ENCODE measurements at places on chromosomes 11 and 22.

GRCh38 chr11:128772814-128773213, 78.9 kb downstream of the FLI1 start:
- DNase-seq: peak; percentile 30

GRCh38 chr22:46922037-46922436, 159.6 kb downstream of the TBC1D22A start:
- no peak for DNase-seq

DNA sequence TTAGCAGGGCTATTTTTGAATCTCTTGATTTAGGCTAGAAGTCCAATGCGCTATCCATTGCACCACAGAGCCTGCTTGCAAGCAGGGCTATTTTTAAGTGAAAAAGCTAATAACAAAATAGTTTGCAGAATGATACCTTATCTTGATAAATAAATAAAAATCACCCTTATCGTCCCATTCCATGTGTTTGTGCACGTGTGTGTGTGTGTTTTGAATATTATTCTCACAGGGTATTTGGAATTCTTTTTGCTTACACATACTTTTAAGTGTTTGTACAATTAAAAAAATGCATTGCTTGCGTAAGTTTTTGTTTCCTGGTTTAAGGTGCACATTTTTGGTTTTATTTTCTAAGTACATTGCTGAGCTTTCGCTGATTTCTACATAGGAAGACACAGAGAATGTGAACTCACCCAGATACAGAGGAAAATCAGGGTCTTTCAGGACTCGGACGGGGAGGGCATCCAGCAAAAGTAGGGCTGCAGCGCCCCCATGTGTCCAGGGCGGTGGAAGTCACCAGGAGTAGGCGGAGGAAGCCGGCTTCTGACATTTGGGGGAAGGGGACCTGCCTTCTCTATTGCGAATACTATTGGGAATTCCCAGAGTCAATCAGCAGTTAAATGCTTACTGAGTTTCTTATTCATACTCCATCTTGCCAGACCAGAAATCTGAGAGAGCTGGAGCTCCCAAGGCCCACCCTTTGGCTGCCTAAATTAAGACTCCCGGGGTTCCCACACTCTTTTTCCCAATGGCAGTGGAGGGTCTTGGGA, 27.3 kb downstream of the SLC1A2 start:
- peak; percentile 22 for DNase-seq

- no peak for DNase-seq
These were observed 176.5 kb upstream of the LARGE1 start for GRCh38 chr22:34096770-34097169.

DNA sequence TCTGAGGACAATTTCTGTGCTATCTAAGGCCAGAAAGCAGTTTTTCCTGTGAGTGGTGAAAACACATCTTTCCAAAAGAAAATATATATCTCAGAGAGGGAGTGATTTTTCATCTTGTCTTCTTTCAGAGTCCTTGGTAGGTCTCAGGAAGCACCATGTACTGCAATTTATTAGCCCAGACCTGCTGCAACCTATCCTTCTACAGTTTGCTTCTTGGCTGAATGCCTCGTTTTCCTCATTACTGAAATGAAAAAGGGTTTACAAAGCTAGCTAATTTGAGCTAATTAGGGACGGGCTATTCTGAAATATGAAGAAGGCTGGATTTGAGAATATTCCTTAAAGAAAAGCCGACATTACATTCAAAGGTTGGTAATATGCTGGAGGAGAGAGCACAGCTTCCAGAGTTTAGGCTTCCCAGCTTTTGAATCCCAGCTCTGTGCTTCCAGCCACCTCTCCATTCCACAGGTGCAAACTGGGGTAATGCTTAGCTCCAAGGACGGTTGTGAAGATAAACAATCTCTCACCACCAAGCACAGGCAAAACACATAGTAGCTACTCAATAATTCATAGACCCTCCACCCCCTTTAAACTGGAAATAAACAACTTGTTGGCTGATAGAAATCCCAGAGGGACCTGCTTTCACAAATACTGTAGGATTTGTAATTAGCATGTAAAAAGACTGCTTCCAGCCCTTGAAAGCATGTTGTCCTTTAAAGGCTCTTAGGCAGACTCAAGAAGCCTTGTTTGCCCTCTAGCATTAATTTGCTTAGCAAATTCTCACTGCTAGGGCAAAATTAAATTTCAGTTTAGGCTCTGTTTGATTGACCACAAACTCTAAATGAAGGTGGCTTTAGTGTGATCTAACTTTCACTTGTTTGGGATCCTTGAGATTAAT, 24.5 kb upstream of the SESN3 start:
- no peak for DNase-seq

DNA sequence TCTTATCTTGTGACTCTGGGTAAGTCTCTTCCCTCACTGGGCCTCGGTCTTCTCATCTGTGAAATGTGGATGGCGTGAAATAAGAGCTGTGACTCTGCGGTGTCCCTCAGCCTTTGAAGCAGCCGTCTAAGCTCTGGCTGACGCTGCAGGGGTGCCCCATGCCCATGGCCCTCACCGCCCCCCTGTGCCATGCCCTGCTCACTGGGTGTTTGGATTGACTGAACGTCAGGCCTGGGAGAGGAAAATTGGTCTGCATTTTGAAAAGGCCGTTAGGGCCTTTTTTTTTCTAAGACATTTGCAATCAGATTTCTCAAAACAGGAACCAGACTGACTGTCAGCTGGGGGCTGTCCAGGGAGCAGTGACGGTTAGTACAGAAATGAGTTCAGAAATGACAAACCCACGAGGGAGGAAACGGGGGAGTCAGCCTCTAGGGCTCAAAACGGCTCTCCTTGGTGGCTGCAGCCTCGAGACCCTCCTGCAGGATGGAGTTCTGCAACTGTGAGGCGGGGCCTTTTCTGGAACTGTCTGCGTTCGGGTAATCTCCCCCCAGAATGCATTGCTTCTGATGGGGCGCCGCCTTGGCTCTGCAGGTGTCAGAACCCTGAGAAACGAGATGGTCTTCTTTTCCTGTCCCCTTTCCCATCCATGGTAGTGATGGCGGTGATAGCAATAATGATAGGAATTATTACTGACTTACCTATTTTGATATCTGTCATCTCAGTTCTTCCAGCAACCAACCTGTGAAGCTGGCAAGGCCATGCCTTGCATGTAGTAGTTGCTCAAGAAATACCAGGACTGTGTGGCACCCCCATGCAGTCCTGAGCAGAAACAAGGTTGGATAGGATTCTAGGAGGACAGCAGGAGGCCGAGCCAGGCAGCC, 2.0 kb downstream of the GRK2 start:
- DNase-seq: no peak

GRCh38 chr11:84887055-84887629, 740.0 kb downstream of the DLG2 start:
- DNase-seq: no peak

DNA sequence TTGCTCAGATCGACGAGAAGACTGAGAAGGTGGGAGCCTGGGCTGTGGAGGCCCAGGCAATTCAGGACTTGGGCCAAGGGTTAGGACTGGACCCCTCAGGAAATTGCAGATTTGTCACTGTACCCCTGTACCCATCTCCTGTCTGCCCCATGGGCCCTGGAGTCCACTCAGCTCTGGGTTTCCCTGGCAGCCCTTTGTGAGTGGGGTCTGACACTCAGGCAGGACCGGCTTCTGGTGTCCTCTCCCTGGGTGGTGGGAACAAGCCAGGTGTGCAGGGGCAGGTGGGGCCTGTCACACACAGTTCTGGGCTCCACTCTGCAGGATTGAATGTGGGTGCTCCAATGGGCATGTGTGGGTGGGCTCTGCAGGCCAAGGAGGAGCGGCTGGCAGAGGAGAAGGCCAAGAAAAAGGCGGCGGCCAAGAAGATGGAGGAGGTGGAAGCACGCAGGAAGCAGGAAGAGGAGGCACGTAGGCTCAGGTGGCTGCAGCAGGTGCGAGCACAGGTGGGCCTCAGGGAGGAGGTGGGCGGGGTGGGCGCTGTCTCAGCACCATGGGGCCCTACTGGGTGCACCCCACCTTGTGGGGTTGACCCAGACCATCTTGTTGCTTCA, 21.6 kb downstream of the INCENP start:
- DNase-seq: no peak

- DNase-seq: no peak
These were observed 77.7 kb downstream of the BARX2 start for GRCh38 chr11:129453293-129453721.

DNA sequence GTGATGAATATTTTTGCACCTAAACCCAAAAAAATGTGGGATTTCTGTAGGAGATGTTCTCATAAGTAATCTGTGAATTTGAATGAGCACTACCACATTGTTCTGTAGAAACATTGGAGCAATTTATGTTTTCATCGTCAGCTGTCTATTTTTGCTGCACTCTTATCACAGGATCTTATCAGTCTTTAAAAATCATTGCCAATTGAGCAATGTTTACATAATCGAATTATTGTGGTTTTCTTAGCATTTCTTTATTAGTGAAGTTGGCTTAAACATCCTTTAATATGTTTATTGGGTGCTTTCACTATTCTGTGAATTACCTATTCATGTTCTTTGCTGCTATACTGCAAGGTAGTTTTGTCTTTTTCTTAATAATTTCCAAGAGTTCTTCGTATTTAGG, 37.8 kb downstream of the C11orf96 start:
- DNase-seq: no peak

DNA sequence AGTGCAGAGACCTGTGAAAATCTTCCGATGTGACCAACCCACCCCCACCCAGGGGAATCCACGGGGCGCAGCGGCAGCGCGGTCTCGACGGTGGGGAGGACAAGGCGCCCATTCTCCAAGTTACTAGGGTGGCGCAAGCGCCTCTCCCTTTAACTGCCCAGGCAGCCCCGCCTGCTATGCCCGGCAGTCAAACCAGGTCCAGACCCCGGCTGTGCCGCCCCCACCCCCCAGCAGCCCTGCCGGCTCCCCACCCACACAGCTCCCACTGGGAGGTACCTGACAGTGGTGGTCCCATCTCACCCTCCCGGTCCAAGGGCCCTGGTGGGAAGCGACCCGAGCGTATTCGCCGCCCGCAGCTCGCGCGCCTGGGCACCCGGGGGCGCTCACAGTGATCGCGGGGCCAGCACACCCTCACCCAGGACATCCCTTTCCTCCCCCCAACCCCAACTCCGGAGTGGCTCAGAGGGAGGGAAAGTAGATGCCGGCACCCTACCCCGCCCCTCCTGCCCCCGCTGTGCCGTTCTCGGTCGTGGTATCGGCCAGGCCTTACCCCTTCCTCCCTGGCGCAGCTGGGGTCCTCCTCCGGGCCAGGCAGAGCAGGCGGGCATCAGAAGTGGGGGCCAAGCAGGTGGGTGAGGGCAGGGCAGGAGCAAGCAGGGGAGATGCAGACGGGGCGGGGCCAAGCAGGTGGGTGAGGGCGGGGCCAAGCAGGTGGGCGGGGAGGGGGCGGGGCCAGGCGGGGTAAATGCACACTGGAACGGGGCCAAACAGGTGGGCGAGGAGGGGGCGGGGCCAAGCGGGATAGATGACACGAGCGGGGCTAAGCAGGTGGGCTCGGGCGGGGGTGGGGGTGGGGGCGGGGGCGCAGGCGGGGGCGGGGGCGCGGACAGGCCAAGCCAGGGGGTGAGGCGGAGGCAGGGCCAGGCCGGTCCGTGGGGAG, at the start of gene TRPM5:
TRPM5 (minus strand) TSS at position 634 of the 940 bp plus-strand sequence. CDS start 21,478 bp downstream, outside the sequence.
- DNase-seq: no peak

DNA sequence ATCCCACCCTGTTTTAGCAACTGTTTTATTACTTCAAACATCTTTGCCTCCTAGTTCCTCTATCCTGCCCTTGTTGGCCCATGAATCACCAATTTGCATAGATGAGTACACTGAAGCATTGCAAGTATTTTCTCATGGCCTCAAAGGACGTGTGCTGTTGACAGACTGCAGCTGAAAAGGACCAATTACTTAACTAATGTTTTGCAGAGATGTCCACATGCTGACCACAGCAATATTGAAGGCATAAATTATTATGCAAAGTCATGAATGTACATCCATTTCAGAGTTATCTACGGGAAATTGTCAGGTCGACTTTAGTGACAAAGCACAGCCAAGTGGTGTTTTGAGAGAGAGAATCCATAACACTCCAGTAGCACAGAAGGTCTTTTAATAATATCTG, 64.8 kb downstream of the CADM1 start:
- no peak for DNase-seq

GRCh38 chr22:45010532-45010900, 711 bp upstream of the PHF21B start:
- no peak for DNase-seq

- no peak for DNase-seq
These were observed 12.6 kb upstream of the NECTIN1 start for GRCh38 chr11:119741369-119742262.

- peak; percentile 17 for DNase-seq
These were observed 1162.1 kb downstream of the DLG2 start for GRCh38 chr11:84465040-84465439.

- DNase-seq: no peak
These were observed 18.7 kb downstream of the DRICH1 start for GRCh38 chr22:23613193-23613972.

Data from NCI-H187 treated with DMSO at 0.1 percent for 48 hours (cell line).